ENCODE measurements at places on chromosomes 12 and 14.
A peak's percentile ranks its signal among the peaks of the same experiment; 100 is the strongest.

DNA sequence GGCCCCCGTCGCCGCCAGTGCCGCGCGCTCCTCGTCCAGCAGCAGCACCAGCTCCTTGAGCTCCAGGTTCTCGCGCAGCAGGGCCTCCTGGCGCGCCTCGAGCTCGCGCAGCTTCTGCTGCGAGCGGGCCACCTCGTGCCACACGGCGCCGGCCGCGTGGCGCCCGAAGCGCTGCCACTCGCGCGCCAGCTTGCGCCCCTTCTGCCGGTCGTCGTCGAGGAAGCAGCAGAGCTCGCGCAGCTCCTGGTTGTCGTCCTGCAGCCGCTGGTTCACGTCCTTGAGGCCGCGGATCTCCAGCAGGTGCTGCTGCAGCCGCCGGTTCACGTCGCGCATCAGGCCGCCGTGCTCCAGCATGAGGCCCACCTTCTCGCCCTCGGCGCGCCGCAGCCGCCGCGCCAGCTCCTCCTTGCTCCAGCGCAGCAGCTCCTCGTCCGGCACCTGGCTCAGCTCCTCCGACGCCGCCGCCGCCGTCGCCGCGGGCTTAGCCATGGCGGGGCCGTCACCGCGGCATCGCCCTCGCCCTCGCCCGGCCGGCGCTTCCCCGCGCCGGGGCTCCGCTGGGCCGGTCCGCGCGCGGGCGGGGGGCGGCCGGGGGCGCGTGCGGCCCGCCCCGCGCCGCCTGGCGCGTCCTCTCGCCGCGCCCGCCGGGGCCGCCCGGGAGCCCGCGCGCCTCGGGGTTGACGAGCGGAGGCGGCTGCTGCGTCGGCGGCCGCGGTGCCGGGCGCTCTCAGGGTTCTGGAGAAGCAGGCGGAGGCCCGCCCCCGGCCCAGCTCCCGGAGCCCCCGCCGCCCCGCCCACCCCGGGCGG is at the start of gene CCDC85C:
CCDC85C (minus strand) TSS at position 737 of the 807 bp plus-strand sequence; CDS start at position 489, 248 bp downstream.
- no peak for DNase-seq

DNA sequence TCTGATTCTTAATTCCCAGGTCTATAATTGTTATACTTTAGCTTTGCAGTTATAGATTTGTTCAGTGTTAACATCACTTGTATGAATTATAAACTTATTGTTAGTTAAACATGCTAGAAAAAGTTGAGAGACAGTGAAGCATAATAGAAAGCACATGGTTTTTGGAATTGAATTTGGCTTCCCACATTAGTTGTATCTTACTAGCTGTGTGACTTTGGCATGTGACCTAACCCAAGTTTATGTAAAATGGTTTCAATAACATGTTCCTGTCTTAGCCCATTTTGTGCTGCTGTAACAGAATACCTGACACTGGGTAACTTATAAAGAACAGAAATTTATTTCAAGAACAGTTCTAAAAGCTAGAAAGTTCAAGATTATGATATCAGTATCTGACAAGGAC is 146.3 kb downstream of the PDE3A start:
- no peak for DNase-seq

GRCh38 chr14:88749139-88749538 is 43.6 kb downstream of the EML5 start:
- no peak for DNase-seq

DNA sequence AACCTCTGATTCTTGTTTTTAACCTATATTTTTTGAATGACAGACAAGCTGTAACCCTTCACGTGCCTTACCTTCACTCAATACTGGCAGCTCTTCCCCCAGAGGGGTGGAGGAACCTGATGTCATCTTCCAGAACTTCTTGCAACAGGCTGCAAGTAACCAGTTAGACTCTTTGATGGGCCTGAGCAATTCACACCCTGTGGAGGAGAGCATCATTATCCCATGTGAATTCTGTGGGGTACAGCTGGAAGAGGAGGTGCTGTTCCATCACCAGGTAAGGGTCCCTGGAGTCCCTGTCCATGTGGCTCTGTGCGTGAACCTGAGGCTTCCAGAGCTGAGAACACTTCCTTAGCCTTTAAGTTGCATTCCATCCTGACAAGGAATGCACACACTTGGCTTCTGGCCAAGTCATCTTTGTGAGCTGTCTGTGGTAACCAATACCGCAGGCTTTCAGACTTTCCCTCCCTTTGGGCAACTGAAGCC is 22.7 kb downstream of the TRAFD1 start:
- DNase-seq = peak; percentile 59

DNA sequence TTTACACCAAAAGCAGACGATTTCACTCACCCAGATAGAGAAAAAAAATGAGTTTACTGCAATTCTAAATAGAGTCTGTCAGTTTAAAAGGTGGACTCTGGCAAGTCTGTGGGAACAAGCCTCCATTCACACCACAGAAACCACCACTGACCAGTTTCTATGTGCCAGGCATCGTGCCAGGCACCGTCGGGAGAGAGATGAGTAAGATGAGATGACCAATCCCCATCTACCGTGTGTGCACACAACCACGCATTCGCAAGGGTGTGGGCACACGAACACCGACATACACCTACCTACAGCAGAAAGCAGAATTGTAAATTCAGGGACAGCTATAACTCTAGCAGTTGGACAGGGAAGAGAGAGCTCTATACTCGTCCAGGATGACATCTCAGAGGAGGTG is 58.3 kb downstream of the PRIMA1 start:
- no peak for DNase-seq

DNA sequence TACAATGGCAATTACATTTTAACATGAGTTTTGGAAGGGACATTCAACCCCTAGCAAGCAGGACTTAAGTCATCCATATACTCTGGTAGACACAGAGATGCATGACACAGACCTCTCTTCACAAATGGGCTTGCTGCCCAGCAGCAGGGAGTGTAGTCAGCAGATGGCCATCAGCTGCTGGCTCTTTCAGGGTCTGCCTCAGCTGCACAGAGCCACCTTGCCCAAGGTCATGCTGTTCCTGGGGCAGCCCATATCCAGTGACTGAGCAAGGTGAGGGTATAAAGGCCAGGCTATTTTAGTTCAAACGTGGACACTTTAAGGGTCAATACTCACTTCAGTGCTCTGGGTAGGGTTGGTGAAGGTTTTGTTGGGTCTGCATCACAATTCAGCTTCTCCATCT is 58.3 kb upstream of the JDP2 start:
- no peak for DNase-seq

DNA sequence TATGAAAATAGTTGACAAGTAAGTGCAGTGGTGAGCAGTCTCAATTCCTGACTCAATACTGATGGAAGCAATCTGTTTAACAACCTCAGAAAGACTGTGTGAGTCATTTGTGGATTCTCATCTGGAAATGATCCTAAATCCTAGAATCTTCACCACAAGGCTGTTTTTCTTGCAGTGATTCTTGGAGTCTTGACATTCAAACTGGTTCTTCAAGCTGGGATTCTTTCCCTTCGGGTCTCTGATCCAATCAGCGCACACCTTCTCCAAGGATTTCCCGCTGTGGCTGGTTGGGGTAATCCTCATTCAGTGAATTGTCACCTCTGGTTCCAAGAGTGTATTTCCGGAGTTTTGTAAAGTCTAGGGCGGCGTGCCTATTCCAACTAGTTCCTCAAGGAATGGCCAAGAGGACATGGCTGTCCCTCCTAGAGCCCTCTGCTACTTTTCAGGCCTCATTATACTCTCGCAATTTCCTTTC is 37.7 kb upstream of the FOXJ2 start:
- no peak for DNase-seq

DNA sequence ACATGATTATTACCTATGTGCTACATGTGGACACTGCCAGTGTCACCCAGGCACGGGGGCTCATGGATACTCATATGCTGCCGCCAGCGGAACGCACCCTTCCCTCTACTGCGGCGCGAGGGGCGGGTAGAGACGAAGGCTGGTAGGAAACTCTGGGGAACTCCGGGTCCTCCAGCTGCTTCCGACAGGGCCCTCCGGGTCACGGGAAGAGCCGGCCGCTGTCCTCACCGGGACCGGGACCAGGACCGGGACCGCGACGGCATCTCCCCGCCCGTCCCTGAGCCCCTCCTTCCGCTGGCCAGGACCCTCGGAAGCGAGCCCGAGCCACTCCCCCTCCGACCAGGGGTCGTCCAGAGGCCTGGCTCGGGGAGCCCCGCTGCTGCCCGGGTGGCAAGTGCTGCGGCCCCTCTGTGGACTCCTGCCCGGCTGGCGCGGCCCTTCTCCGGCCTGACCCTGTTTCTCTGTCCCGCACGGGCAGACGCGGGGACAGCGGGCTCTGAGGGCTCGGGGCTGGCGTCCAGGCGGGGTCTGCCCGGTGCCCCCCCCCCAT is 209.6 kb downstream of the ADGRD1 start:
- no peak for DNase-seq

DNA sequence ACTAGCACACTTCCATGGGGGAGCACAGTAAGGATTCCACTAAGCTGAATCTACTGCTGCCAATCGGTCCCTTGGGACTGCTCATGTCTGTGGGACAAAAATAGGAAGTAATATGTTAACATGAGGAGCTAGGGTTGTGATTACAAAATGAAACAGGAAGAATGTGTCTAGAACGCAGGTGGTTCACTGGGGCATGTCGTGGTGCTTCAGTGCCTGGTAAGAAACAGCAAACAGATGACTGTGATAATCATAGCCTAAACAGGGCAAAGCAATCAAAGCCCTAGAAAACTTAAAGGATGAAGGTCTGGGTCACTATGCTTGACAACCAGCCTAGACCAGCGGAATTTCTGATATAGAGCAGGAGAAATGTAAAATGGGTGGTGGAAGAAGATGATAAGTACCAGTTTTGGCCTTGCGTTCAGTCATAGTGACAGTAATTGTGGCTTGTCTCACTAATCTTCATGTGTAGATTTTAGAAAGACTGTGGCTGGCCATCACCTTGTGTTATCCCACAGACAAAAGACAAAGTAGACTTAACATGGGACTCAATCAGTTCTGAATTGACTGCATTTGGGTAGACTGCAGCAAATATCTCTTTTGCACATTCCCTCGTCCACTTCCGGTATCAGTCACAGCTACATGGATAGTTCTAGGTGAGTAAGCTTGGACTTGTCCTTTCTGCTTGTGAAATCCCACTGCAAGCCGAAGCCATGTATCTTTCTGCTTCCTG is 51.4 kb downstream of the WASHC3 start:
- no peak for DNase-seq

DNA sequence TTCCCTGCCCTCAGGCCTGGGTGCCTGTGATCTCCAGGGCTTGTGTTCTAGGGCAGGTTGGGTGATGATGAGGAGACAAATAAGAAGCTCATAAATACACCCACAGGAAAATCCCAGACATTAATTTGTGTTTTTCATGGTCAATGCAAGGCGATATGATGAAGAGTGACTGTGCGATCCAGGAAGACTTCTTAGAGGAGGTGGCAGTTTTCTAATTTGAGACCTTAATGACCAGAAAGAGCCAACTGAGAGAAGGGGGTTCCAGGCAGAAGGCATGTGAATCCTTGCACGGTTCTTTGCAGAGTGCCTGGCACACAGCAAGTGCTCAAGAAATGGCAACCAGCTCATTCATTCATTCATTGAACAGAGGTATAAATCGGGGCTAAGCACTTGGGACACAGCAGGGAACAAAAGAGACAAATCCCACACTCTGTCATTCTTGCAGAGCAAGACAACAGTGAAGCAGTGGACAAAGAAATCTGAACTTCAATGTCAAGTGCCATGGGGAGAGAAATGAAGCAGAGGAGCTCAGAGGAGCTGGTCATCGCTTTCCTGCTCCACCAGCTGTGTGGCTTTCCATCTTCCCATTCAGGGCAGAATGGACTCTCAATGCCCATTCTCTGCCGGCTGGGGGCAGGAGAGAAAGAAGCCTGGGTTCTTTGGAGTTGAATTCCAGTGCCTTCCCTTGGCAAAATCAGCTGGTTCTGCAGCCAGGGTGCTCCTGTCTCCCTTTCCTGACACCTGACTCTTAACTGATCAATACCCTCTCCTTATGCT is 128.3 kb downstream of the AACS start:
- no peak for DNase-seq

DNA sequence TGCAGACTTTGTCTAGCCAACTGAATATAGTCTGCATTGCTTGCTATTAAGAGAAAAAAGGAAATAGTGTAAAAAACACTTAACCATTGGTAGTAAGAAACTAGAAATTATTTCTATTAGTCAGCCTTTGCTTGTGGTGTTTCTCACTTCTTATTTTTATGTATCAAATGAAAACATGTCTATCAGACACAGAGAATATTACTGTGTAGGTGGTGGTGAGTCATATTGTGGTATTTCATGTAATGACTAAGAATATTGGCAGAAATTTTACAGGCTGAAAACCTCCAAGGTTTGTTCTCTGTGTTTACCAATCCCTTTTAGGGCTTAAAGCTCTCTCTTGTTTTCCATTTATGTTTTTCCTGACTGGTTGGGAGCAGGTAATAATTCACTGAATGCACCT is 87.2 kb downstream of the DAAM1 start:
- DNase-seq = peak; percentile 85

- DNase-seq = peak; percentile 53
These were observed 88.3 kb downstream of the RPS29 start for GRCh38 chr14:49497725-49498348.

DNA sequence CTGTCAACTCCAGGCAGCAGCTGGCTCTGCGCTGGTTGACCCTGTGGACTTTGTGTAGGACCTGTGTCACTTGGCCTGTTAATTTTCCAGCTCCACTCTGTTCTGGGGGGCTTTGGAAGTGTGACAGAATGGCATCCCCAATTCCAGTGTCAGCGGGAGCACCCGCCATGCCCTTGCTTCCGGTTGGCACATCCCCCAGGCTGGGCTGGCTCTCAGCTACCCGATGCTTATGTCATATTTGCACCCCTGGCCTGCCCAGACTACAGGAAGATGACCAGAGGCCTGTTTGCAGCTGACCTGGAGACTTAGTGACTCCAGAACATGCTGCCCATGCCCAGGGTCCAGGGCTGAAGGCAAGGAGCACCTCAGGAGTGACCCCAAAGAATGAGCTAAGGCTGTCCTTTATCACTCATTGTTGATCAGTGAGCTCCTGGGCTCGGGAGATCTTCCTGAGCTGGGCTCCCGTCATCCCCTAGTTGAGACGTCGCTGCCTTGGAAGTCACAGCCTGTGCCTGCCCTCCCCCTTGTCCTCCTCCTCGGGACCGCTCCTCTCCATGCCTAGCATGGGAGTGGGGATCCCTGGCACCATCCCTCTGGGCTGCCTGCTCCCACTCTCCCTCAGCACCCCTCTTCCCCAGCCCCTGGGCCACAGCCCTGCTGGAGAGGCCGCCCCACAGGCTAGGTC is 163.4 kb upstream of the RTL1 start:
- DNase-seq = no peak

DNA sequence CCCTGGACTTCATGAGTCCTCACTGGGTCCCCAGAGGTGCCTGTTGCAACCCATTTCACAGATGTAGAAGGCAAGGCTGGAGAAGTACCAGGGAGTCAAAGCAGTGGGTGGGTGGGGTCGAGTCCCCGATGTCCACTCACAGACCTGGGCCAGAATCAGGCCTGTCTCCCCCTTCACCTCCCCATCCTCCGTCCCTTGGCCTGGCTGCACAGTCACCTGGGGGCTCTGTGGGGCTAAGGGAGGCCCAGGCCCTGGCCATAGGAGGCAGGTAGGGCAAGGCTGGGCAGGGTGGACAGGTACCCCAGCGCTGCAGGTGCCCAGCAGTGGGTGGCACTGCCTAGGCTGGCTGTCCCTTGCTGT is 29.5 kb downstream of the RTL1 start:
- no peak for DNase-seq

- DNase-seq = no peak
These were observed 64.4 kb upstream of the FUT8 start for GRCh38 chr14:65348137-65348536.

GRCh38 chr14:102320671-102321455 is 1.3 kb downstream of the ZNF839 start:
- no peak for DNase-seq

GRCh38 chr14:68968051-68968450 is 11.1 kb downstream of the ACTN1 start:
- DNase-seq = no peak

- no peak for DNase-seq
These were observed 972 bp downstream of the SAMD4A start for GRCh38 chr14:54567639-54568561.
